ENCODE measurements at places on chromosomes 13 and 19.

GRCh38 chr13:44273991-44274770, 99.4 kb upstream of the SERP2 start:
- no peak for DNase-seq

DNA sequence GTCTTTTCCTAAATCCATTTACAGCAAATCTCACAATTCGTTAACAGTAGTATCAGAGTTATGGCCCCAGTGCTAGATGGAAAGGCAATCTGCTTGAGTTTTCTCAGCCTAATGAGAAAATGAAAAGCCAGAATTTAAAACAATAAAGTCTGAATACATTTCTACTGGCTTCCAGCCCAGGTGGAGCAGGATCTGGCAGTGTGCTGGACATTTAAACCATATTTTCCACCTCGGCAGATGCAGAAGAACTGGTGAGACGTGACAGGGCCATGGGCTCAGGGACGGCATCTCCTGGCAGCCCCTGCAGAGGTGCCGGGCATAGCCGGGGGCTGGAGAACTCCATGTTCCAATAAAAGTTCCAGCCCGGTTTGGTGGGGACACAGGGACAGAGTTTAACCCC, 7.1 kb downstream of the SMIM7 start:
- DNase-seq, result no peak

DNA sequence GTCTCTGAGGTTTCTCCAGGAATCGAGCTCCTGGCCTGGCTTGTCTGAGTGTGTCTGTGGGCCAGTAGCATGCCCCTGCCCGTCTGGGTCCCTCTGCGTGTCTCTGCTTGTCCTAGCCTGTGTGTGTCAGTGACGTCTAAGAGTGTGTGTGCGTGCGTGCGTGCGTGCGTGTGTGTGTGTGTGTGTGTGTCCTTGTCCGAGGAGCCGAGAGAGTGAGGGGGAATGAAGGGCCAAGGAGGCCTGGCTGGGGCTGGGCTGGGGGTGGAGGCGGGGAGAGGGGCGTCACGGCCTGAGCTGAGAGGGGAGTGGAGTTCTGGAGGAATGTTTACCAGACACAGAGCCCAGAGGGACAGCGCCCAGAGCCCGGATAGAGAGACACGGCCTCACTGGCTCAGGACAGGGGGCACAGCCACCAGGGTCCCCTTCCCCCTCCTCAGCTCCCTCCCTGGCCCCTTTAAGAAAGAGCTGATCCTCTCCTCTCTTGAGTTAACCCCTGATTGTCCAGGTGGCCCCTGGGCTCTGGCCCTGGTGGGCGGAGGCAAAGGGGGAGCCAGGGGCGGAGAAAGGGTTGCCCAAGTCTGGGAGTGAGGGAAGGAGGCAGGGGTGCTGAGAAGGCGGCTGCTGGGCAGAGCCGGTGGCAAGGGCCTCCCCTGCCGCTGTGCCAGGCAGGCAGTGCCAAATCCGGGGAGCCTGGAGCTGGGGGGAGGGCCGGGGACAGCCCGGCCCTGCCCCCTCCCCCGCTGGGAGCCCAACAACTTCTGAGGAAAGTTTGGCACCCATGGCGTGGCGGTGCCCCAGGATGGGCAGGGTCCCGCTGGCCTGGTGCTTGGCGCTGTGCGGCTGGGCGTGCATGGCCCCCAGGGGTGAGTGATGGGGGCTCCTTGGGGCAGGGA, at the start of gene AXL:
TSS of gene AXL (plus strand) at position 609 of the 893 bp plus-strand sequence. CDS start at position 779, 170 bp downstream.
- no peak for DNase-seq

GRCh38 chr19:3440082-3440481, 40.2 kb downstream of the SMIM24 start:
- DNase-seq, result peak; percentile 32

DNA sequence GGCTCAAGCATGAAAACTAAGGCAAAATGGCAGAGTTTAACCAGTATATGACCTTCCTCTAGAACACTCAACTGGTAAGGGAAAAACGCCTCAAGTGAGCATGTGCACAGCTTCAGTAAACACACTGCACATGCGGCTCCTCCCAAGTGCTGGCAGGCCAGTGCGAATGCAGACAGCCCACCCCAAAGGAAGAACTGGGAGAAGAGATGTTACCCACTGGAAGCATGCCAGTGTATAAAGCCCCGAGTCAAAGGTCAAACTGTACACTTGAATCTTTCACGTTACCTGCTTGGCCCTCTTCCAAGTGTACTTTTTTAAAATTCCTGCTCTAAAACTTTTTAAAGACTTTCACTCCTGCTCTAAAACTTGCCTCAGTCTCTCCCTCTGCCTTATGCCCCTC, 19.2 kb upstream of the RCBTB1 start:
- no peak for DNase-seq

DNA sequence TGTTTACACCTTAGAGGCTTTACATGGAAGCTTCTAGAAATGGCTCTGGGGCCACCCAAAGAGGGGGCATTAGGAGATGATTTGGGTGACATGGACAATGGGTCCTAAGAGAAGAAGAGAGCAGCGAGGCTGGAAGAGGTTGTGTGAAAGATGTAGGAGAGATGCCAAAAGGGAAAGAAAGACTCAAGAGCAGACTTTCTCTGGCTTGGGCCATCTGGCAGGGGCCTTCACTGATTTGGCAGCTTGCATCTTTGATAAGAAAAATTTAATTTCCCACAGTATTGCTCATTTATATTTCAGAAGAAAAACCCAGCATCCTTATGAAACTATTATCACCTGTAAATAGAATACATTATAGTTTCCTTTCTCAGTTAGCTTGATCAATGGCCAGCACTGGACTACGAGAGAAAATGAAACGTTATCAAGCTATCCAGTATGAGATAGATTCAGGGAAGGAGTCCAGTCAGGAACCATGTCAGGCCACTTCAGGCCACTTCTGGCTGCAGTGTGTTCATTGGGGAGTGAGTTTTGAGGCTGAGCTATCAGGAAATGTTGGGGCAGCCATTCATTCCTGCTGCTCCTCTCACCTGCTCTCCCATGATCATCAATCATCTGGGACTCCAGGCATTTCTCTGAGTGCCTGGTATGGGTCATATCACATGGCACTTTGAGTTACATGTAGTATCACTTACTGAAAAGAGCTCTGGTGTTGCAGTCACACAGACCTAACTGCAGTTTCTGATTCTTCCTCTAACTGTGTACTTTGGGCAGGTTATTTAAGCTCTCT, 10.3 kb downstream of the SCEL start:
- DNase-seq, result no peak

DNA sequence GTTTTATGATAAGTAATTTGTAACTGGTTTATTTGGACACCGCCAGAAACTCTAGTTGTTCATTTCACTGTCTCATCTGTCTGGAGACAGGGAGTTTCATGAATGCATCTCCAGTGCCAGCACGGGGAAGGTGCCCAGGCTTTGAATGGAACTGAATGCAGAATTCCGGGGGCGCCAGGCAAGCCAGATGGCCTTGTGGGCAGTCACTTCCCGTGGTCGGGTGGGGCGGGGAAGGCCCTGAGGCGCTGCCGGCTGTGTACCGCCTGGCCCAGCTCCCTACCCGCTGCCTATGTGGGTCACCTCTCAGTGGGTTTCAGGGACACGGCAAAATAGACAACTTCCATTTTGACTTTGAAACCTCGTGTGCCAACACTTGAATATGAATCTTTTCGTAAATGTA, 28.8 kb upstream of the MCF2L start:
- no peak for DNase-seq

- DNase-seq, result no peak
Observed at GRCh38 chr19:23394511-23394910, 760 bp downstream of the ZNF91 start.

- DNase-seq, result no peak
Observed at GRCh38 chr13:48110132-48110868, 15.4 kb upstream of the MED4 start.

DNA sequence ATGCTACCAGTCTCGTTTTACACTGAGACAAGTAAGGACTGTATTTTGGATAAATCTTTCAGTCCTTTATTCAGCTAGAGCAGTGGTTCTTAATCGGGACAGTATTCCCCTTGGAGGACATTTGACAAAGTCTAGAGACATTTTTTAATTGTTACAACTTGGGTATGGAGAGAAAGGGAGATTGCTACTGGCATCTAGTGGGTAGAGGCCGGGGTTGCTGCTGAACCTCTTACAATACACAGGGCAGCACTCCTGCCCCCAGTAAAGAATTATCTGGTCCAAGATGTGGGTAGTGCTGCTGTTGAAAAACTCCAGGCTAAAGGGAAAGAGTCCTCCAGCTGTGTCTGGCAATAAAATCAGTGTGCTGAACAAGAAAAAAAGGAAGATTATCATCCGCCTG, 334.8 kb downstream of the SLC7A1 start:
- DNase-seq, result no peak

- DNase-seq, result no peak
Observed at GRCh38 chr13:27054760-27055159, 116.9 kb downstream of the USP12 start.

DNA sequence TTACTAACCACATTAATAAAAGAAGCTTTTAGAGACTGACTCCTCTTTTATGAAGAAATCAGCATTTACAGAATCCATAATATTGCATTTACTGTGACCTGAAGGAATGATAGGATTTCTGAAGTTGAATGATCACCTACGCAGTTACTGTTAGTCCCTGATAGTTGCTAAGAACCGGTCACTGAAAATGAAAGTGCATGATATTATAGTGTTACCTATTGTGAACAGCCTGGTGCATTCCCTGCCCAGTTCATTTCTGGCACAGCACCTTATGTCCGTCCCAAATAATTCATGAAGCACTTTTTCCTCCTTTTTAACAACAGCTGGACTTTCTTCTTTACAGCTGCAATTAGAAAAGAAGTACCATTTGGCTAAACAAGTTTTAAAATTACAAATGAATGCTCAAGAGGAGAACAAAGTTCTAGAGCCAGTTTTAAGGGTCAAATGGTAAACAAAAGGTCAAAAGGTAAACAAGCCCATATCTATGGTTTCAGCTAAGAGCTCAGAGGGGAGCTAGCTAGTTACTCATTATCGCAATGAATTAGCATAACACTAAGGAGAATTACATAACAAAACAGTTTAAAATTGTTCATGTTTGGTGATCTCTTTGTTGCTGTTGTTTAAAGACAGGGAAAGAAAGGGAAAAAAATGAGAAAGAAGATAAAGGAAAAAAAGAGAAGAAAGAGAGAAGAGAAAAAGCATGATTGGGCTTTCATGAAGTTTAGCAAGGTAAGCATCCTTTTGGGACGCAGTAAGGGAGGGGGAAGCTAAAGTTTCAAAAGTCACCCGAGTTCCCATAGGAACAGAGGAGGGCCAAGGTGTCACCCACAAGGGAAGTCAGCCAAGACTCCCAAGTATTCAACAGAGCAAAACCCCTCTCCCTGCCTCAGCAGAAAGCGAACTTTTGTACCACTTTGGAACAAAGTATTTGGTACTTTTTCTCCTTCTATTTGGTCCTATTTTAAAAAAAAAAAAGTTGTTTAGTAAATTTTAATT, 50.2 kb downstream of the FLT3 start:
- no peak for DNase-seq

GRCh38 chr13:95002126-95002525, 289.8 kb upstream of the SOX21 start:
- no peak for DNase-seq

GRCh38 chr19:11963566-11964355, 1.1 kb upstream of the ZNF763 start:
- DNase-seq, result peak; percentile 47

DNA sequence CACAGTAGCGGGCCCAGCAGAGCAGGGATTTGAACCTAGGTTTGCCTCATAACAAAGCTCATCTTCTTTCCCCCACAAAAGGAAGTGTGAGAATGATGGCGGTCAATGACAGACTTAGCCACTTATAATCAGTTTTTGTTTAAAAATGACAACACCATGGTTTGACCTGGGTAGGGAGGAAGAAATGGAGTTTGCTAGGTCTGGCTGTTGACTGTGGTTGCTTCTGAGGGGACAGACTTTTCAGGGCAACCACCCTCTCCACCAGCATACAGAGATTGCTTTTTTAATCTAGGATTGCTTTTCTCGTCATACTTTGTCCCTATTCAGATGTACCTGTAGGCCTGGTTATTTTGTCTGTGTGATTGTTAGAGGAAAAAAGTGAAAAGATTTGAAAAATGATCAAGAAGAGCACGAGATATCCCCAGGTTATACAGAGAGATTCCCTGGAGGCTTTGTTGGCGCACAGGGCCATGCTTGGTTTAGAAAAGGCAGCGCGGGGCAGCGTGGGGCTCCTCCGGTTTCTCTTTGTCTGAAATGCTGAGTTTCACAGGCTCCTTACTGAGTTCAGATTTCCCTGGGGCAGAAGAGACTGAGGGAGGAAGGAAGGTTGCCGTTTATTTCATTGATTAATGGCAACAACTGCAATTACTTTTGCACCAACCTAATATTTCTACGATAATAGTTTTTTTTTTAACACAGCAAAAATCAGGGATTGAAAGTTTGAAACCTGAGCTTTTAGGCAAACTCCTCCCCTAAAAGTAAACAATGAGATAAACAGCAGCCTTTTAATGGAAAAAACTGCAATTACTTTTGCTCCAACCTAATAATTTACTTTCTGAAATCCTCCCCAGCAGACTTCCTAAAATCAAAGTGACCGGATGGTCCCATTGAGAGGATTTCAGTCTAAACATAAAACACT, 97.0 kb upstream of the RNF113B start:
- DNase-seq, result no peak
